HFFc6 (cell line): ENCODE measurements at places on chromosomes 11 and 22. TPM values are rescaled to one million over a fixed set of nuclear protein-coding genes. Genes with fewer than 3 reads are reported as not detected.

Gene DUSP18
- total RNA-seq: 5.2 to 8.1 TPM (median 5.9 TPM) in 3 replicates

Gene TTC9C
- total RNA-seq: 45.5 to 49.3 TPM (median 46.0 TPM) in 3 replicates

Gene PDGFB
- not detected in 2 replicates for total RNA-seq

Gene NAALADL1
- total RNA-seq: 0.44 TPM in 1 of 3 replicates, not detected in the others

Gene TMEM86A
- 0.26 to 1.8 TPM (median 0.63 TPM) in 3 replicates for total RNA-seq
